NCI-H460 (cell line): ENCODE measurements at places on chromosomes 13 and 19. TPM values are rescaled to one million over a fixed set of nuclear protein-coding genes. Genes with fewer than 3 reads are reported as not detected.

BLOC1S3 gene
- total RNA-seq, result 4.0 and 4.2 TPM in 2 replicates

- DNase-seq, result no peak
Measured at GRCh38 chr19:29923653-29924052, 18.4 kb upstream of the URI1 start.

GRCh38 chr13:83825676-83826075 lies 56.6 kb downstream of the SLITRK1 start:
- DNase-seq, result no peak

- no peak for DNase-seq
Measured at GRCh38 chr19:7177926-7178325, 108.4 kb downstream of the ZNF557 start.

- DNase-seq, result no peak
Measured at GRCh38 chr13:109314101-109314500, 472.3 kb downstream of the IRS2 start.

DNA sequence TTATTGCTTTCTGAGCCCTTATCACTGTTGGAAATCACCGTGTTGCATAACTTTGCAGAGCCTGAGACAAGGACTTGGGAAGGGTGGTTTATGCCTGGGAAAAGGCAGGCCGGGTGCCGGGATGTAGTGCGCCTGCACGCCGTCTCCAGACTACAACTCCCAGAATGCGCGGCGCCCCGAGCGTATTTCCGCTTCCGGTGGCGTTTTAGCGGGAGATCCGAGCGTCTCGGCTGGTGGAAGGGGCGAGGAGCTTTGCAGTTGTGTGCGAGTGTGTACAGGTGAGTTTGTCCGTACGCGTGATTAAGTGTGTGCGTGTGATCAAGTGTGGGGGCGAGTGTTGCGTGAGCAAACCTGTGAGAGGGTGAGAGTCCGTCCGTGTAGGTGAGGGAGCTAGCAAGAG lies 75.4 kb downstream of the PEG3 start:
- no peak for DNase-seq

FCER2 gene
- total RNA-seq, result not detected in 2 replicates

GRCh38 chr13:44294876-44295275 lies 78.7 kb upstream of the SERP2 start:
- no peak for DNase-seq

DNA sequence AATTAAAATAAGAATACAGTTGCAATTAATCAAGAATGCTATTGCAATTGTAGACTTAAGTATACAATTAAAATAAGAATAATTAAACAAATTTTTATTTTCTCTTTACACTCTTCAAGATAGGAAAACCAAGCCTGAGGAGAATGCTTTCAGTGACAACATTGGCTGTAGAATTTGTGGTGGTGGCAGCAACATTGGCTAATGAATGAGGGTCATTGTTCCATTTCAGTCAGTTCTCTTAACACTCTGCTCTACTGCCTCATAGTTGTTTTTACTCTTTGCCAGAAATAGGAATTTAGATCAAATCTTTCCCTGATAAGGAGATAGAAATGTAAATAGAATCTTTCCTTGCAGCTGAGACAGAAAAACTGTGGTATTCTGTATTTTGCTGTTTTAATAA lies 391.6 kb downstream of the PCDH20 start:
- DNase-seq, result no peak

DNA sequence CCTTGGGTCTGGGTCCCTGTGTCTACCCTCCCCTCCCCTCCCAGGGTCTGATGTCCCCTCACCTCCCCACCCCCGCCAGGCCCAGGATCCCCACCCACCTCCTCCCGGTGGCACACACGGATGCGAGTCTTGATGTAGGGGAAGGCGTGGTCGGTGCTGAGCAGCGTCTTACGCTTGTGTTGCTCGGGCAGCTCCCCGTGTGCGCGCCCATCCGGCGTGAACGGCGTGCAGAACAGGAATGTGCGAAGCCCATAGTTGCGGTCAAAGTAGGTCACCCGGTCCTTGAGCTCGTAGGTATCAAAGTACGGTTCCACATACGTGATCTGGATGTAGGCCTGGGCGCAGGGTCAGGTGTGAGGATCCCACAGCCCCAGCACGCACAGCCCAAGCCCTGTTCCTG lies 4.4 kb upstream of the KANK2 start:
- no peak for DNase-seq

DNA sequence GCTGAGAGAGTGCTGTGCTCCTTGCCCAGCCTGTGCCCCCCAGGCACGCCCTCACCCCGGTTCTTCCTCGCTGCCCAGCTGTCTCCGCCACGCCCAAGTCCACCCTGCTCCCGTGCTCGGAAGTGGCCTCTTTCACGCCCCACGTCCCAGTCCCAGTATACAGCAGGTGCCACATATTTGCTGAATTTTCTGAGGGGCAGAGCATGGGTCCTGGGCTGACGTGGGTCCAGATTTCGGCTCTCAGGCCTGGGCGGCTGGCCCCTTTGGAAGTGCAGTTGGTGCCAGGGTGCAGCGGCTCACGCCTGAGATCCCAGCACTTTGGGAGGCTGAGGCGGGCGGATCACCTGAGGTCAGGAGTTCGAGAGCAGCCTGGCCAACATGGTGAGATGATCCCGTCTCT lies 3.4 kb downstream of the HCN2 start:
- no peak for DNase-seq

SRRM5 gene
- total RNA-seq, result 0.10 and 0.55 TPM in 2 replicates

- no peak for DNase-seq
Measured at GRCh38 chr13:70613295-70613694, 505.0 kb upstream of the KLHL1 start.

DNA sequence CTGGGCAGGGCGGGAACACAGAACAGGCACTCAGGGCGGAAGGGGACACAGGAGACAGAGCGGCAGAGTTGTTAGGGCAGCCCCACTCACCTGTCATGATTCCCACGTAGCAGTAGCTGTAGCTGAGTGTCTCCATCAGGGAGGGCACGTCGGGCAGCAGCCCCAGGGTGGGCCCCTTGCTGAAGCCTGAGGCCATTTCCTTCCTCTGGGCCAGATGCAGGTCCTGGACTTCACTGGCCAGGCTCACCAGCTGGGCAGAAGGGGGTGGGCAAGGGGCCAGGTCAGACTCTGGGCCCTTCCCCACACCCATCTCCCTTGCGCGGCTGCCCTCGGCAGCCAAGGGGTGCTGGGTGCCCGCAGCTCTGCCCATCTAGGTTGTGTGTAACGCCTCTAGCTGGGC lies 5.9 kb downstream of the MBOAT7 start:
- DNase-seq, result no peak

TMIGD2 gene
- total RNA-seq, result not detected in 2 replicates

GRCh38 chr13:43269037-43269481 lies 245.7 kb downstream of the DNAJC15 start:
- peak; percentile 89 for DNase-seq

GIPC1 gene
- 55.0 and 58.7 TPM in 2 replicates for total RNA-seq

- DNase-seq, result no peak
Measured at GRCh38 chr19:30047432-30047831, 105.4 kb downstream of the URI1 start.

- no peak for DNase-seq
Measured at GRCh38 chr13:100725472-100725871, 50.9 kb upstream of the TMTC4 start.

- DNase-seq, result no peak
Measured at GRCh38 chr13:30808600-30808999, 73.3 kb downstream of the ALOX5AP start.

CGB5 gene
- not detected in 2 replicates for total RNA-seq

MAP4K1 gene
- total RNA-seq, result 0.10 TPM in 1 of 2 replicates, not detected in the other

SLC6A16 gene
- 0.30 and 0.43 TPM in 2 replicates for total RNA-seq

LIM2 gene
- total RNA-seq, result not detected in 2 replicates

GRCh38 chr19:30743702-30744101 lies 371.5 kb downstream of the ZNF536 start:
- DNase-seq, result no peak

RFPL4AL1 gene
- total RNA-seq, result not detected in 2 replicates

DNA sequence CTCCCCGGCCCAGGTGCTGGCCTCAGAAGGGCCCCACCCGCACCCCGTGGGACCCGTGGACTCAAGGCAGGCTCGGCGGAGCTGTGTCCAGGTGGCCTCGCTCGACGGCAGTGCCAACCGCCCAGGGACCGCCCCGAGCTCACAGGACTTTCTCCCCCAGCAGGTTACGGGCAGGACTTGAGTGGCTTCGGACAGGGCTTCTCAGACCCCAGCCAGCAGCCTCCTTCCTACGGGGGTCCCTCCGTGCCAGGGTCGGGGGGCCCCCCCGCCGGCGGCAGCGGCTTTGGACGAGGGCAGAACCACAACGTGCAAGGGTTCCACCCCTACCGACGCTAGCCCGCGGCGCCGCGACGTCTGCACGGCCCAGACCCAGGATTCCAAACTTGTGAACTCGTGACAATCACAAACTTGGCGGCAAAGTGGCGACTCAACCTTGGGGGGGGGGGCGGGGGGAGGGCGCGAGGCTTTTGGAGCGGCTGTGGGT lies 3.6 kb upstream of the RPS15 start:
- DNase-seq, result no peak

DNA sequence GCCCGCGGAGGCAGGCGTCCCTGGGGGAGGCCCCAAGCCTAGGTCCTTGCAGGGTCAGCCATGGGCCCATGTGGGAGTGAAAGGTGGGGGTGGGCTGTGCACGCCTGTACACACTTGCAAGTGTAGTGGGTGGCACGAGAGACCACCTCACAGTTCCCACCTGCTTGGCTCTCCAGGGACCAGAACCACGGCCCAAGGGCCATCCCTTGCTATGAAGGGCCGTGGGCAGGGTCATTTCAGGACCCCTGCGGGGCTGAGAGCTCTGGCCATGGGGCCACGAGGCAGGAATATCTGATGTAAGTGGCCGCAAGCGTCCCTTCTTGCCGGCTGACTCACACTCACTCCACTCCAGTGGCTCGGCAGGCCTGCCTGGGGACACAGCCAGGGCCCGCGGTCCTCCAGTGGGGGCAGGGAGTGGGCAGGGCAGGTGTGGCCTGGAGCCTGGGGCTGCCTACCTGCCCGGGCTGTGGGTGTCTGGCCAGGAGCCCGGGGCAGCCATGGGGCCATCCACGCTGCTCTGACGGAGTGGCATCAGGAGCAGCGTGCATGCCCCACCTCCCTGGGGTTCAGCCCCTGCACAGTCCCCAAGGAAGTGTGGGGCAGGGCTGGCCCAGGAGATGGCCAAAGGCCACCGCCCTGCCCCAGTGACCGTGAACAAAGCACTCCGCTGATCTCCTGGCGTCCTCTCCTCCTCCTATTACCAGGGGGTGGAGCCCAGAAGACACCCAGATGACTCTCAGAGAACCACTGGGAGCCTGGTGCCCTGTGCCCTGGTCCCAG lies 8.6 kb upstream of the MKNK2 start:
- DNase-seq, result peak; percentile 94

PRR19 gene
- total RNA-seq, result 0.35 TPM in 1 of 2 replicates, not detected in the other

DNA sequence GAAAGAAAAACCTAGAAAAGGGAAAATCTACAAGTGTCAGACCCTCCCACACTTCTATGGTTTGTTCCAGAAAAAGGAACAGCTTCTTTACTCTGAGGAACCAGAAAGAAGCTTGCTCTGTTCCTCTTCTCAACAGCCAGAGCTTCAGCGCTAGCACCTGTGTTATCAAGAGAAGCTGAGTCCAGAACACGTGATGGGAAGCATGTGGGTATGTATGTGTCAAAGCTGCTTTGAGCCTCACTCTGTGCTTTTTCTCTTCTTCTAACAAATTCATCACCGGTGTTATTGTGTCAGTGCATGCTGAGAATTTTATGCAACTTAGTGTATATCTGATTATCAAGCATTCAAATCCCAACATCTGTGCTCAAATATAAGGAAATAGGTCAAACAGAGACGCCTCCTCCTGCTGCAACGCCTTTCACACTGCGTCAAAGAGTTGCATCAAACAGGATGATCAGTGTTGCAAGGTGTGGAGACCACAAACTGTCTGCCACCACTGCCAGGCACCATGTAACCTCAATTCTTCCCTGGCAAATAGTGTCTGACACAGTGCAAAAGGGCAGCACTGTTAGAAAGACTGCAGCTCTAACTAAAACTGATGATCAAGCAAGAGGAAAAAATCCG lies 83.9 kb downstream of the LRRC63 start:
- DNase-seq, result peak; percentile 98

TMEM190 gene
- not detected in 2 replicates for total RNA-seq

DNA sequence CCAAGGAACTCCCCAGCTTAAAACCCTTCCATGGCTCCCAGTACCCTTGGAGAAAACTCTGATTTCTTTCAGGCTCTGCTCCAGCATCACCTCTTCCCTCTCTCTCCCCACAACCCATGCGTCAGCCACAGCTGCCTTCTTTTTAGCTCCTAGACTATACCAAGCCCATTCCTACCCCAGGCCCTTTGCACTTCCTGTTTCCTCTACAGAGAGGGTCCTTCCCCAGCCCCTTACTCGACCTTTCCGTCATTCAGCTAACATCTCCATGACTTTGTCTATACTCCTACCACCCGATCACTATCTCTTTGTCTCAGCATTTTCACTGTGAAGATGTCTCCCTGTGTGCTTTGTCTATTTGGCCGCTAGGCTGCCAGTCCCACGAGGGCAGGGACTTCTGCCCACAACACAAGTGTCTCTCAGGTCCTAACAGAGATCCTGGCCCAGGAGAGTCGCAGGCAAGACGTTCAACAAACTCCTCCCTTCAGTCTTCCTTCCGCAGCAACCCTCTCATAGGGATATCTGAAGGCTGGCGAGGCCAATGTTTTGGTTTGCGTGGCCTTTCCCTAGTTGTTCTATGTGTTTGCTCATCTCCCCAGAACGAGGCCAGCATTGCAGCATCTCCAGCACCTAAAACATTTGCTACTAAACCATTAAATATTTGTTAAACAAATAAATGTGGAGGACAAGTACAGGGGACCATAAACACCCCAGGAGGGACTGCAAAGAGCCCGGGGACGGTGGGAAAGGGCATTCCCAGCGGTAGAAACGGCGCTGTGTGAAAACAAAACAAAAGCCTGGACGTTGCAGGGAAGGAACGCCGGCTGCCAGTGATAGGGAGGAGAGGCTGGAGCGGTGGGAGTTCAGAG lies 816 bp downstream of the CCNP start:
- DNase-seq, result no peak

MAB21L1 gene
- not detected in 2 replicates for total RNA-seq

- no peak for DNase-seq
Measured at GRCh38 chr19:48133094-48133493, 22.5 kb upstream of the PLA2G4C start.

DNA sequence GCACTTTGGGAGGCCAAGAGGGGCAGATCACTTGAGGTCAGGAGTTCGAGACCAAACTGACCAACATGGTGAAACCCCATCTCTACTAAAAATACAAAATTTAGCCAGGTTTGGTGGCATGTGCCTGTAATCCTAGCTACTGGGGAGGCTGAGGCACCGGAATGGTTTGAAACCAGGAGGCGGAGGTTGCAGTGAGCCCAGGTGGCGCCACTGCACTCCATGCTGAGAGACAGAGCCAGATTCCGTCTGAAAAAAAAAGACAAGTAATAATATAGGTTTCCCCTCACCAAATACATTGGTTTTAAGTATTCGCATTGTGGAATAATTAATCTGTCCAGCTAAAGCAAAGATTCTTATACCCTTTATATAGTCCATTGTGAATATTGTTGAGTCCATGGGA lies 1544.6 kb downstream of the OLFM4 start:
- no peak for DNase-seq

CYP2F1 gene
- not detected in 2 replicates for total RNA-seq

PSG1 gene
- total RNA-seq, result not detected in 2 replicates

GRCh38 chr19:10013316-10013715 lies at the start of gene RDH8:
RDH8 (plus strand) TSS chr19:10013483; CDS start chr19:10013498, 15 bp downstream.
- DNase-seq, result no peak

- no peak for DNase-seq
Measured at GRCh38 chr19:52533901-52534300, 6.4 kb downstream of the ZNF808 start.

KASH5 gene
- total RNA-seq, result not detected in 2 replicates
